ENCODE measurements at places on chromosomes 1 and 21.

GRCh38 chr1:25765136-25765922 is 34.7 kb upstream of the SELENON start:
- no peak for DNase-seq

DNA sequence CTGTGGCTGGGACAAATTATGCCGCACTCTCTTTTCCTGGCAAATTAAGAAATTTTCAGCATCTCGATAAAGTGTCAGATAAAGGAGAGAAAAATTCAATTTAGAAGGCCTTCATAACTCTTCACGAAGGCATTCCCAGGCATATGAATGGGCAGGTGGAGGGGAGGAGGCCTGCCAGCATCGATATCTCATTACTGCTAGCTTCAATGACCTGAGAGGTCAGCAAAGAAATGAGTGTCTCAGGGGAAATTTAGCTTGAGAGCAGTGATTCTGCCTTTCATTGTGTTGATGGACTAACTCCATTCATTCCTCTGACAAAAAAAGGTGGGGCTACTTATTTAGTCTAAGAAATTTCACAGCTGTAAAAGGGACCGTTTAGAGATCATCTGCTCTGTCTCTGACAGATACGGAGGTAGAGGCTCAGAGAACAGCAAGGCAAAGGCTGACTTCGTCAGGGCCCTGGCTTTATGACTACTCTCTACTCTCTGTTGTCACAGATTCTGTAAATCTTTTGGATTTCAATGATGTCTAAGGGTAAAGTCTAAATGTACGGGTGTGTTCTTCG is 212.0 kb upstream of the BEND5 start:
- DNase-seq = no peak

DNA sequence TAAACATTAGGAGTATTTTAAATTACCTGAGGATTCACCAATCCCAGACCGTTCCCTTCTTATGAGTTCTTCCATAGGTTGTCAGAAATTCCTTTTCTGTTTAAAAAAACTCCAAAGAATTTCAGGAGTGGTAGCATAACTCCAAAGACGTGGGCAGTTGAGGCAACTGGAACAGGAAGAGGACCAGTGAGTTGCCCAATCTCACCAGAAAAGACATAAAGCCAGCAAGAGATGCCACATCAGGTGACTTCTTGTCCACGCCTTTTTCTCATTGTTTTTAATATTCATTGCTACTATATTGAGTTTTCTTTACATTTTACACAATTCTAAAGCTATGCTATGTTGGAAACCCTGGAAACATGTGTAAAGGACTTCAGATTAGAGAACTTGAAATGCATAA is 88.1 kb upstream of the JAK1 start:
- no peak for DNase-seq

DNA sequence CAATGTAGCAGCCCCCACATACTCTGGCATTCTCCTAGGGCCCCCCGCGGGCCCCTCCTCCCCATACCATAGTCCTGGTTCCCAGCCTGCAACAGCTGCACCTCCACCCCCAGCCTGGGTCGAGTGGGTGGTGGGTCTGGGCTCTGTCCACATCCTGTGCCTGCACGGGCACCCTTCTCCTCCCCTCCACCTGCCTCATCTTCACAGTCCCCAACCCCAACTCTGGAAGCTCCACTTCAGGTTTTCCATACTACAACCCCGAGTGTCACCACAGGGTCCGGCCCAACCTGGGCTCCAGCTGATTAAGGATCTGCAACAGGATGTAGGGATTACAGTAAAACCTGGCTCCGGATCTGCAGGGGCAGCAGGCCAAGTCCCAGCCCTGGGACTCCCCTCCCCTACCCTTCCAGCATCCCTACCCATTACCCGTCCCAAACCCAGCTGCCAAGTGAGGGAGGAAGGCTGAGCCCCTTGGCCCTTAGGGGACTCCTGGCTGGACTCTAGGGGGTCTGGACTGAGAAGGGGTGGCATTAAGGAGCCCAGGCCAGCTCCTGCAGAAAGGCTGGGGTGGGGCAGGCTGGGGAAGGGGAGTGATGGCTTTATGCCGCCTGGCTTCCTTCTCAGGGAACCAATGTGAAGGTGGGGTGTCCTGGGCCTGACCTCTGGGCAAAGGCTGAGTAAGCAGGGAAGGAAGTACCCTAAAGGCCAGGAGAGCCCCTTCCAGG is 116.8 kb downstream of the CASZ1 start:
- DNase-seq = peak; percentile 11

GRCh38 chr1:214332946-214333798 is 52.2 kb downstream of the SMYD2 start:
- DNase-seq = peak; percentile 55

DNA sequence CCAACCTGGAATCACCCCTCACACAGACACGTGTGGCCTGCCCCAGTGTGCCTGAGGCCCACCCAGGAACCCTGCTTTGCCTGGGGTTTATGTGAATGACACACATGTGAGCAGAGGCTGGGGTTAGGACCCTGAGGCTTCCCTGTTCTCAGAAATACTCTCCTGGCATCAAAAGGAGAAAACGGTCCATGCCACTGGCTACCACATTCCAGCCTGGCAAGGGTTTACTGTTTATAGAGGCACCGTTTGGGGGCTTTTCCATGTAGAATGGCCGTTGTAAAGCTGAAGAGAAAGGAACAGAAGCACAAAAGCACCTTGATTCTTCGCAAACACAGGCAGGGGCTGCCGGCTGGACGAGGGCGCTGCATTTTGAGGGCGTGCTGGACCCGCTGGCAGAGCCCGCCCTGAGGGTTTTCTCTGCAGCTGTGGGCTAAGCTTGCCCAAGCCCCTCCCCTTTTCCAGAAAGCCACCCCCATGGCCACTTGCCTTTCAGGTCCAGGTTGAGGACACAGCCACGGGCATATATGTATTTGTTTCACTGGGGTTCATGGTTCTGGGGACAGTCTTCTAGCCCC is 13.0 kb downstream of the TFF3 start:
- no peak for DNase-seq

DNA sequence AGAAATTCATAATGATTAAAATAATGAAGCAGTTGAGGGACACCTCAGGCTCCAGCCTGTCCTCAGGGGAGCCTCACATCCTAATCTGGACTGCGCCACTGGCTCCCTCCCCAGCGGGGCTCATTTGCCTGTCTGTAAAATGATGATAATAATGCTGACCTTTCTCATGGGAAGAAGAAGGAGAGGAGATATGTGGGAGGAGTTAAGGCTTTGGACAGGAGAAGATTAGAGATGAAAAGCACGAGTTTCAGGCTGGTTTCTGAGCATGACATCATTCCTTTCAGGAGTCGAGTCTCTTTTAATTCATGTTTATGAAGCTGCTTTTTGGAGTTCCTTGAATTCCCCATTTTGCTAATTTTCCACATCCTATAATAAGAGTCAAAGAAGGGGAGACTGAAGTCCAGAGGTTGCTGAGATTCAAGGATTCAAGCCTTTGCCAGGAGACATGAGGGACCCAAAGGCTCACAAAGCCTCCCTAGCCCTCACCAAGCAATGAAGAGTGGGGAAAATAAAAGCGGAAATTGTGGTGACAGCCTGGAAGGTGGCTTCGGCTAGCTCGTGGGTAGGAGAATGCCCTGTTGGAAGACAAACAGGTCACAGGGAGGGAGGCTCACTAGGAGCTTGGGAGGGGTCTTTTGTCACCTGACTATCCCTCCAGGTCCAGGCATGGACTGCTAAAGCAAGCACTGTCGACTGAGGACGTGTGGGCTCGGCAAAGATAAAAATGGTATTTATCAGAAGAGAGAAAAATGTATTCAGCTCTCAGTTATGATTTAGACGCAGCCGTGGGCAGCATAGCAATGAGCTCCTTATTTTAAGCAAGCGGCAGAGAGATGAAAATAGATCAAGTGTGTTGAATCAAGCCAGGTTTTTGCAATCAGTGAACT is 27.5 kb upstream of the STMN1 start:
- no peak for DNase-seq

- no peak for DNase-seq
Measured at GRCh38 chr1:234551032-234551378, 59.0 kb downstream of the IRF2BP2 start.

Measured in stimulated activated CD4-positive, alpha-beta T cell treated with anti-CD3 and anti-CD28 coated beads, Interleukin-15, amount 100 ng/mL, for 24 hours (primary cell).